ENCODE measurements at places on chromosomes 3 and 15.

DNA sequence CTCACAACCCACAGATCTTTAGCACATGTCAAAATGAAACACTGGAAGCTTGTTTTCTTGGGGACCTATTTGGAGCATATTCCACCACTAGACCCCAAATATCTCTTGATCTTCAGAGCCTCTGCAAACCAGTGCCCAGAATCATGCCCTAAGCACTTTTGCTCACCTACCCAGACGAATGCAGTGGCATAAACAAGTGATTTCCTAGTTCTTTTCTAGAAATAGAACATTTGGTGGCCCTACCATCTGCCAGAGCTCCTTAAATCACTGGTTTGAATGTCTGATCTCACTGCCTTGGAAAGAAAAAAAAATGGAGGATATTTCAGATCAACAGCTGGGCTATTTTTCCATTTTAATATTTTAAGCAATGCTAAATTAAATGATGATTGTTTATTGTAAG lies 5.3 kb downstream of the ZIC4 start:
- no peak for DNase-seq

DNA sequence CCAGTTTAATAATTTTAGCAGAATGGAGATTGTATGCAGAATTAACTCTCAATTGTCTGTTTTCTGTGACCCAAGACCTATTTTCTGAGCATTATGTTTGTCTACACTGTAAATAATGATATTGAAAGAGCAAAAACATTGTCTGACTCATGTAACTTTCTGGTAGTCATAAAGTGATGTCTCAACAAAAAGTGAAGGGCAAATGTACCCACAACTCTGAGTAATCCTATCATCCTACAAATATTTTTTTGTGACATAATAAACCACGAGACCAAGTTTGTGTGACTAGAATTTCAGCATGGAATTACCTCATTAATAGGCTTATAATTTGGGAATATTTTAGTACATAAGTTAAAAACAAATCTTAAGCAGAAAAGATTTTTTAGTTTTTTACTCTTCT lies 15.4 kb upstream of the ABHD10 start:
- DNase-seq, result peak; percentile 55

DNA sequence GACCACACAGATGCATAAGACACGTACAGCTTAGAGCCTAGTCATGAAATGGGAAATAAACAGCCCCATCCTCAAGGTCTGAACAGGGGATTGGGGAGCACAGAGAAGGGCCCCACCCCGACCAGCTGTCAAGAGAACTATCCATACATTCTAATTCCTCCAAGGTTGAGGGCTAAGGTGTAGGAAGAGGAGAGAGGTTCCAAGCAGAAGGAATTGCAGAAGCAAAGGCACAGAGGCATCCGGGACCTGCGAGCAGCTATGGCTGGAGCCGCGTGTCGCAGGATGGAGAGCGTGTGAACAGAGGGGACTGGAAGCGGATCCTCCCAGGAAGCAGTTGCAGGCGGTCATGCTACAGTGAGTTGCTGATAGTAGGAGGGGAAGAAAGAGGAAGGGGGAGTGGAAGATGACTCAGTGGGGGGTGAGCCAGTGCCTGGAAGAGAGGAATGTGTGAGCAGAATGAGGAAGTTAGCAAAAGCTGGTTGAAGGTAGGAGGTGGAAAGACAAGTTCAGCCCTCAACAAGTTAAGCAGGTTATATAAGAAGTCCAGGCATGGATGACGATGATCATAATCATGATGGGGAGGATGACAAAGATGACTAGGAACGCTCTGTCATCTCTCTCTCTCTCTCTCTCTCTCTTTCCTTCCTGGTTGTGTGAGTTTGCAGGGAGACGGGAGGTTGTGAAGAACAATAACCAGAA lies 89.7 kb downstream of the LIPC start:
- DNase-seq, result peak; percentile 99

DNA sequence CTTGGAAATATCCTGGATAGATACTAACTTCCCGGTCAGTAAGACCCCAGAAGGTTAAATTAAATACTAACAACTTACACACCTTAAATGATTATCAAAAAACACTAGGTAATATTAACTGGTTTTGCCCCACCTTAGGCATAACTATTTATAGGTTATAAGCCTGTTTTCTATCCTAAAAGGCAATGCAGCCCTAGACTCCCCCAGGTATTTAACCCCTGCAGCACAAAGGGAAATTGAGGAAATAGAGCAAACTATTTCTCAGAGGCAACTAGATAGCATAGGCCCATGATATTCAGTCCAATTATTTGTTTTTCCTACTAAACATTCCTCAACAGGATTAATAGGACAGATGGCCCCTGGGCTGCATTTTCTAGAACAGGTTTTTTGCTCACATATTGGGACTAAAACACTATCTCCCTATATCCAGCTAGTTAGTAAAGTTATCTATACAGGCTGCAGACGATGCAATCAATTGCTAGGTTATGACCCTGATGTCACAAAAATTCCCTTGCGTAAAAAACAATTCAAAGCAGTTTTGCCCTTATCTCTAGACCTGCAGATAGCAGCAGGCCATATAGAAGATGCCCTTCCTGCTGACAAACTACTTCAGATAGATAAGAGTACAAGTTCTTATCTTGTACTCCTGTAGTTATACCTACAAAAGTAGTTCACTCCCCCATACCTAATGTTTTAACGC lies 221.3 kb downstream of the DTWD1 start:
- DNase-seq, result no peak

DNA sequence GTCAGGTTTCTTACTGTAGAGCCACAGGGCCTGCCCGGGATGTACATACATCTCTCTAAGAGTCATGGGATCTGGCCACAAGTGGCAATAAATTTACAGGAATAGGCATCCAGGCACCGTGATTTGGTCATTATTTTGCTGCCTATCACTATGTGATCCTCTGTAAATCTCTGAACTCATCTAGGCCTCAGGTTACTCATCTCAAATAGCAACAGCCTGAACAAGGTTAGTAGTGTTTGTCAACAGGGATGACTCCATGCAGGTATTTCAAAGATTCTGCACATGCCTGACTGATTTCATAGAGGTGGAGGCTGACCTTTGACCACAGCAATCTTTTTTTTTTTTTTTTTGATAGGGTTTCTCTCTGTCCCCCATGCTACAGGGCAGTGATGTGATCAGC lies 88.8 kb upstream of the TBL1XR1 start:
- DNase-seq, result peak; percentile 96

GRCh38 chr3:149377408-149378364 lies at the start of gene TM4SF1:
Gene TM4SF1 (minus strand): TSS chr3:149377649. CDS start chr3:149377547, 102 bp downstream.
- peak; percentile 99 for DNase-seq

DNA sequence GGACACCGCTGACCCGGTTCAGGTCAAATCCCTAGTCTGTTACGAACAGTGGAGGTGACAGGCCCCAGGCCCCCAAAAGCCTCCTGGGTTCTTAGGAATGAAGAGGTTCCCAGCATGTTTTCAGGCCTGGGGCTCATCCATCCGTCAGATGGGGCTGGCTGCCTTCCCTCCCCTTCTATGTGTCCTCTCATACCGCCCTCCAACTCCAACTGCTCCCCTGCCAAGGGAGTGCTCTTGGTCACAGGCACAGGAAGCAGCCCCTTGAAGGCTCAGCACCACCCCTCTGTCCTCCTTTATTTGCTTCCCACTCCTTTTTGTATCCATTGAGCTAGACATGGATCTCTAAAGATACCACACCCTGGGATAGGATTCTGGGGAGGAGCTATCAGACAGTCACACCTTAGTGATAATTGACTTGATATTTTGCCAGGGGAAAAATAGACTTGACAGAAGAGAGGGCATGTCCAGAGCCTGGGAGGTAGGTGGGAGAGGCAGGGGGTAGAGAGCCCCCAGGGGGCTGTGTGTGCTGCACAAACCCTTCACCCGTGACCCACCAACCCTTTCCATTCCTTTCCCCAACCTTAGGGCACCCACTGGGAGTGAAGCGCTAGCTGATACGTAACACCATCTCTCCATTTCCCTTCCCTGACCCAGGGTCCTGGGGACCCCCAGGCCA lies 10.7 kb upstream of the CSPG4 start:
- no peak for DNase-seq

DNA sequence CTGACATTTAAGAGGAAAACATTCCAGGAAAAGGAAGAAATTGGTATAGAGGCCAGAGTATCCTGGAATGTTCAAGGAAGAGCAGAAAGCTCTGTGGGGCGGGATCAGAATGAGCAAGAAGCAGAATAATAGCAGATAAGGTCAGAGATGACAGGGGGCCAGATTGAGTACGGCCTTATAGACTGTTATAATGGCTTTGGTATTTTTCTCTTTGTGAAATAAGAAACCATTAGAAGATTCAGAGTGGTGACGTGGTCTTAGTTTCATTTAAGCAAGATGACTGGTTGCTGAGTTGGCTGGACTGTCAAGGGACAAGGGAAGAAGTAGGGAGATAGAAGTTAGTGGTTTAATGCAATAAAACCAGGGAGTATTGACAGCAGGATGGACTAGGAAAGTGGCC lies 218.3 kb upstream of the SOX2 start:
- DNase-seq, result peak; percentile 7

DNA sequence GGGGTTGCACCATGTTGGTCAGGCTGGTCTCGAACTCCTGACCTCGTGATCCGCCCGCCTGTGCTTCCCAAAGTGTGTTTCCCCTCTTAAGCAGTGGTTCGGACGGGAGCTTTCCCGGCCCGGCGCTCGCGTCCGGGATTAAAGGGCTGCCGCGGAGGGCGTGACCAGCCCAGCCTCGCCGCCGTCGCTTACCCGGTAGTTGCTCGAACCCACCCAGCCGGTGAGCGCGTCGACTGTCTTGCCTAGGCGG lies 513 bp downstream of the CLASP2 start:
- peak; percentile 39 for DNase-seq

DNA sequence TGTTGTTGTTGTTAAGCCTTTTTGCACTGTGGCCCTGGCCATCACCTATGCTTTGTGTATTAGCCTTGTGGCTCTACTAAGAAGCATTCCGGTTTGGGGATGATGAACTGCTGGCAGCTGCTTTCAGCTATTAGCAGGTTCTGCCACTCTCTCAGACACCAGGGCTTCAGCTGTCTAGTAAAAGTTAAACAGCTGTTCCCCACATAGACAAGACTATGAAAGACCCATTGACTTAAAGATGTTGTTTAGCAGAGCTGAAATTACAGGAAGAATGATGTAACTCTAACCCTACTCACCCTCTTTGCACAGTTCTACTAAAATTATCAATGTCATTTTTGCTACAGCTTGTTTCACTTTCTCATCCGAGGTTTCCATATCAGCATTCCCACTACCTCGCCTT lies 131.2 kb upstream of the CGNL1 start:
- DNase-seq, result no peak

DNA sequence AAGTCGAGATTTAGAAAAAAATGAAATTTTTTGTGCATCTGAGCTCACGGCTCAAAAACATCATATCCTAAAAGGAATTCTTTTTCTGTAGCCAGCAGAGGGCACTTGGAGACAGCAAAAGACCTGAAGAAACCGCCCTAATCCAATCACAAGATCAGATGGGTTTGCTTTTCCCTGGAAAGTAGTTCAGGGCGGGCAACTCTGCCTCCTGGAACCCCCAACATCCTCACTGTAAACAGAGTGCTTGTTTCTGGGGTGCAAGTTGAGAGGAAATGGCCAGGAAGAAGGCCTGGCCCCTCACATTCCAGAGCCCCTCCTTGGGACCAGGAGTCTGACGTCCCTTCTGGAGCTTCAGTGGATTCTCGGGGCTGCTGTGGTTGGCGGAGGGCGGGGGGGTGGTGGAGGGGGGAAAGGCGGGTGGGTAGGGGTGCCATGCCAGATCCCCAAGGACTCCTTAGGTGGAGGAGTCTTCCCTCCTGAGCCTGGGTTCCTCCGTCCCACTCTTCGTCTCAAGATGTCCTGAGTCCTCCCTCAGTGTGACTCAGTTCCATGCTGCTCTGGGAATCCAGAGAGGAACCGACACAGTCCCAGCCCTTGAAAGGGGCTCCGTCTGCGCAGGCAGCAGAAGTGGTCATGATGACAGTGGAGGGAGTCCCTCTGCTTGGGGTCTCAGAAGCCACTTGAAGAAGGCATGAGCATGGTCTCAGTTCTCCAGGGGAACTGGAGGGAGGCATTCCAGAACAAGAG lies 35.9 kb downstream of the CCK start:
- DNase-seq, result no peak

DNA sequence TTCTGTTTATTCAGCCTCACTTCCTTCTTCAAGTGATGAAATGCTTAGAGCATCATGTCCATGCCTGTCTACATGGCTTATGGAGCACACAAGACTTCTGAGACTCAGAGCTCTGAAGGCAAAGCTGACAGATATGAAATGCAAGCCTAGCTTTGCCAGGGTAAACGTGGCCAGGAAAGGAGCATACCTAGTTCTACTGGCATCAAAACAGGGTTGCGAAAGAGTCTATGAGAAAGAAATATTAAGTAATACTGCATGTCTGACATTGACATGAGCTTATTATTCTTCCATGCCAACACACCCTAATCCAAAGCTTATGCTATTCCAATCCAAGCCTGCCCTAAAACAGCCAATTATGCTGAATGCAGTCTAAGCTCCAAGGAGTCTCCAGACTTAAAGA lies 391.5 kb downstream of the ERC2 start:
- DNase-seq, result peak; percentile 83

- DNase-seq, result no peak
Measured at GRCh38 chr3:12483872-12484197, 445 bp upstream of the TSEN2 start.

GRCh38 chr3:184058029-184058428 lies 5.2 kb downstream of the HTR3C start:
- DNase-seq, result no peak

DNA sequence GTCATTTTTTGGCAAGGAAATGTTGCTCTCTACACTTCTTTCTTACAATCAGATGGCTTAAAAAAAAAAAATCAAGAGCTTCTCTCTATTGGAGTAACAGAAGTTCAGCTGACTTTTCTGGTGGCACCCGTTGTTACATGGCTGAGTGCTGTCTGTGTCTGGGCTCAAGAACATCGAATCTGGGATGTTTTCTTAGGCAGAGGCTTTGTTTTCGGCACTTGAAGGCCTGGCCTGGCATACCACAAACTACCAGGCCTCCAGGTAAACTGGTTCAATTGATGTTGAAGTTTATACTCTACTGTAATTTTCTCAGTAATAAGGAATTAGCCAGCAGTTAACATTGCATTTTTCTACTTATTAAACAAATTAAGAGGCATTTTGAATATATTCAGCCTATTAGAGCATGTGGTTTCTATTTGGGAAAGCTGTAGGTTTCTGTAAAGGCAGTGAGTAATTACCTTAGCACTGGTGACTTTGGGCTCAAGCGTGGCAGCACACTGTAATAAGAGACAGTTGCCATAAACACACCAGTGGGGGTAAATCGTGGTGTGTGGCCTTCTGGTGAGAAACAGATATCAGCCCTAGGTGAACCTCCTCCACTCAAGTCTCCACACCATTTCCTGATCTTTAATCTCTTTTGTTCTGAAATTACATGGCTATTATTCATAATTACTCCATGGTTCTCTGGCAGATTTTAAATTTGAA lies 544.7 kb downstream of the MECOM start:
- no peak for DNase-seq

DNA sequence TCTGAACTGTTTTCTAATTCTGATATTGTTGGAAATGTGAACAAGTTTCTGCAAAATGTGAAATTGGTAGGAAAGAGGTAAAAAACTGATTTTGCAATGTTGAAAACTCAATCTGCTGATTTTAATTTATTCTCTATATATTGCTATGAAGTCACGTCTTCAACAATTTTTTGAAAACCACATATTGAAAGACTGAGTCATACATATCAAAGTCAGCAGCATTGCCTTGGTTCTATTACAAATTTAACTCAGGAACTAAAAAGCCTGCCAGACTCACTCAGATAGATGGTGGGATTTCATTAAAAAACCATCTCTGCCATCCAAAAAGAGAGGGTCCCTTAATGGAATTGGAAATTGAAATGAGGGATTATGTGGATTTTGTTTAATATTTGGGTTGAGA lies 351.4 kb downstream of the CNTN3 start:
- DNase-seq, result no peak
